ENCODE measurements at places on chromosomes 1 and 21.
A peak's percentile ranks its signal among the peaks of the same experiment; 100 is the strongest.

- no peak for DNase-seq
Measured at GRCh38 chr1:193681422-193681821, 495.0 kb upstream of the B3GALT2 start.

DNA sequence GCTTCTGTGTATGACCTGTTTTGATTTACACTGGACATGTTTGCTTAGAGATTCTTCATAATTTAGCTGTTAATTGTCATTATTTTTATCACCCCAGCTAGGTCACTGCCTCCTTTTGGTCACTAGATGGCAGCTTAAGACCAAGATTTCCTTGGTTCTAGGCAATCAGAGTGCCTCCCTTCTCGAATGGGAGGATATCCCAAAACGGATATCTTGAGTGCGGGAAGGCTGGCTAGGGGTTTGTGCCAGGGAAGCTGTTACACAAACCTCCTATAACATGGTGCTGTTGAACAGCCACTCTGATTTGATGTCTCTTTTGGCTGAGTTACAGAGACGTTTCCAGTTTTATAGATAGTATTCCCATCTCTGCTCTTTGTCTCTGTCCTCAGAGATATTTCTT lies 283.5 kb downstream of the S1PR1 start:
- DNase-seq, result peak; percentile 52

GRCh38 chr1:67005068-67005467 lies 48.9 kb downstream of the SLC35D1 start:
- DNase-seq, result no peak

GRCh38 chr1:236774926-236775325 lies 20.2 kb upstream of the MTR start:
- peak; percentile 22 for DNase-seq

DNA sequence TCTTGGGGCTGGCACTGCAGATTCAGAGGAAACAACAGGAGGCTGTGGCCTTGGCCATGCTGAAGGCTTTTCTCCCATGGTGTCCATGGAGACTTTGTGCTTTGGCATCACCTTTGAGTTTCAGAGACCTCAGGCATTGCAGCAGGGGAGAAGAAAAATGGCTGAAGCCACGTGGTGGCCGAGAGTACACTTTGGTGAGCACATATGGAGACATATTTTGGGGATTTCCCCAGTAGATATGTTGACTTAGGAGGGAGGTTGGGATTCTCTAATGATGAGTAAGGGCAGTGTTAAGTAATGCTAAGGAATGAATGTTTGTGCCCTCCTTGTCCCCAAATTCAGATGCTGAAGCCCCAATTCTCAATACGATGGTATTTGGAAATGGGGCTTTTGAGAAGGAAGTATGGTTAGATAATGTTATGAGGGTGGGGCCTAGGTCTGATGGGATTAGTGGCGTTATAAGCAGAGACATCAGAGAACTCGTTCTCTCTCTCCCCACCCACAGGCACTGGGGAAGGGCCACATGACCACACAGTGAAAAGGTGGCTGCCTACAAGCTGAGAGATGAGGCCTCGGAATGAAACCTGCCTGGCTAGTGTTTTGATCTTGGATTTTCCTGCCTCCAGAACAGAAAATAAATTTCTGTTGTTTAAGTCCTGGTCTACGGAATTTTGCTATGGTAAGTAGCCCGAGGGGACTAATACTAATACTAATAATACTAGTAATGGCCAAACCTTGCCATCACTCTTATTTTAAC lies 98.6 kb downstream of the TBX19 start:
- no peak for DNase-seq

DNA sequence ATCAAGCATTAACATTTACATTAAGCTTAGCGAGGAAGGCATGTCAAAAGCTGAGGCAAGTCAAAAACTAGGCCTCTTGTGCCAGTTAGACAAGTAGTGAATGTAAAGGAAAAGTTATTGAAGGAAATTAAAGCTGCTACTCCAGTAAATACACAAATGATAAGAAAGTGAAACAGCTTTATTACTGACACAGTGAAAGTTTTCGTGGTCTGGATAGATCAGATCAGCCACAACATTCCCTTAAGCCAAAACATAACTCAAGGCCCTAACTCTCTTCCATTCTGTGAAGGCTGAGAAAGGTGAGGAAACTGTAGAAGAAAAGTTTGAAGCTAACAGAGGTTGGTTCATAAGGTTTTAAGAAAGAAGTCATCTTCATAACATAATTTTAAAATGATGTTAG lies 131.9 kb downstream of the VAV3 start:
- no peak for DNase-seq
